ENCODE measurements at places on chromosomes 3 and 15. TPM values are rescaled to one million over a fixed set of nuclear protein-coding genes. Genes with fewer than 3 reads are reported as not detected.

ITPKA gene
- 0.92 TPM for total RNA-seq

ITIH3 gene
- total RNA-seq: 0.09 TPM

CADM2 gene
- total RNA-seq: not detected

TMEM158 gene
- 35.7 TPM for total RNA-seq

RBP2 gene
- total RNA-seq: not detected

SLC51B gene
- total RNA-seq: 2.0 TPM

DNAJB11 gene
- total RNA-seq: 55.0 TPM
